Omental fat pad (tissue), 4 donors: ENCODE measurements at places on chromosomes 5 and 9.

- DNase-seq, result no peak
These were observed 178.9 kb downstream of the SH3GL2 start for GRCh38 chr9:17757816-17758215.

DNA sequence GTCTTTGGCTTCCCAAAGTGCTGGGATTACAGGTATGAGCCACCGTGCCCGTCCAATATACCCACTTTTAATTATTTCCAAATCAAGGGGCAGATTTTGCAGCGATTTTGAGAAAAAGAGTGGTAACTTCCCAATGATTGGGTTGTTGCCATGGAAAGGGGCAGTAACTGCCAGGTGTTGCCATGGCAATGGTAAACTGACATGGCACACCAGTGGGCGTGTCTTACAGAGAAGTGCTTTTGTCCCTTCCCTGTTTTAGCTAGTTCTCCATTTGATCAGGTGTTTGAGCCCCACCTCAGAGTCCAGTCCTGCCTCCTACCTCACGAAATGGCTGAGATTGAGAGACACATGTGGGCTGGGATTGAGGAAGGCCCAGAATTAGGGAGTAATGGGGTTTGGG lies 86.3 kb upstream of the IER5L start:
- no peak for DNase-seq

- no peak for DNase-seq
These were observed 25.3 kb upstream of the ANXA2R start for GRCh38 chr5:43065387-43065947.

DNA sequence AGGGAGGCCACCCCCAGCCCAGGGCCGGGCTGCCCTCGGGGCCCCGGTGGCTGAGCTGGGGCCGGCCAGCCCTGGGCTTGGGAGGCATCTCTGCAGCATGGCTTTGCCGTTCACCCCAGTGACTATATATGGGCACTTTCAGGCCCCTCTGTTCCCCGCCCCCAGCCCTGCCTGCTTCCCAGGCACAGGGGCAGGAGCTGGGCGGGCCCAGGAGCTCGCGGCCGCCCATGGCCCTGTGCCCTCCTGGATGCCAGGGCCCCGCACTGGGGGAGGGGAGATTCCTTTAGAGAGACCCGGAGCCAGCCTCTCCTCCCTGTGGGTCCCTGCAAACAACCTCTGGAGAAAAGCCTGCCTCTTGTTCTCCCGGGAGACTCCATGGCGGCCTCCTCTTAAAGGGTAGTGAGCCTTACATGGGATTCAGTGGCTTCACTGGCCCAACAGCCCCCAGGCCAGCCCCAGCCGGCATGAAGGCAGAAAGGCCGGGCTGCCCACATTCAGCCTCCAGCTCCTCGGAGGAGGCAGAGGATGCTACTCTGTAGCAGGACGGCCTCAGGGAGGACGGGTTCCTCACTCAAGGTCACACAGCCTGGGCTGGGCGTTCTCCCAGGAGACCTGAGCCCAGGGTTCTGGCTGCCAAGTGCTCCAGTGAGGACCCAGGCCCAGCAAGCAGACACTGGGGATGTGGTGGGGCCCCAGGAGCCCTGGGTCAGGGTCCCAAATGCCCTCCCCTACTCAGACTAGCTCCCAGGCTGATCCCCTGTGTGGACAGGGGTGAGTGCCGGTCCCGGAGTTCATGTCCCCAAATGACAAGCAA lies 4.1 kb downstream of the NACC2 start:
- DNase-seq, result no peak

- DNase-seq, result no peak
These were observed 39.5 kb downstream of the MFAP3 start for GRCh38 chr5:154078272-154078671.

DNA sequence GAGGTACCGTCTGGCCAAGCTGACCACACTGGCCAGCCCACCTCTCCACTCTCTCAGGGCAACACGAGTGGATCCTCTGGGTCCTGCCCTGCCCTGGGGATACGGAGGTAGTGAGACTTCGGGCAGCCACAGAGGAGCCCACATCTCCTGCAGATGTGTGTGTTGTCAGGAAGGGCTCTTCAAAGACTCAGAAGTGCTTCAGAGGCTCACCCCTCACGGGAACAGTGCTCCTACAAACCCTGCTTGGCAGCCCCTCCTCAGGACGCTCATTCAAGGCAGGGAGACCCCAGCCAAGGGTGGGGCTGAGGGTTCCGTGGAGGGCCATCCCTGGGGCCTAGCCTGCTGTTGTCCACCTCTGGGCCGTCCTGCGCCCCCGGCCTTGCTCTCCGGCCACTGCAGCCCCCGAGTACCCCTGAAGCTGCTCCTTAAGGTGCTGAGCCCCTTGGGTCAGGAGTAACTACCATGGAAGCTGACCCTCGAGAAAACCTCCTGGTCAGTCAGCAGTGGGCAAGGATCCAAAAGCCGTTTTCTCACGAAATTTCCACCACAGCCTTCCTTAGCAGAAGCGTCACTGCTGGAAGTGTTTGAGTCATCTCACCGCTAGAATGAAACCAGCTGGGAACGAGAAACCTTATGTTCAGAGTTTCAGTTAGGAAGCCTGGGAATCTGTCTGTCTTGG lies 23.2 kb upstream of the LRRC14B start:
- DNase-seq, result no peak

- no peak for DNase-seq
These were observed 44.5 kb downstream of the CAMSAP1 start for GRCh38 chr9:135862809-135863208.

DNA sequence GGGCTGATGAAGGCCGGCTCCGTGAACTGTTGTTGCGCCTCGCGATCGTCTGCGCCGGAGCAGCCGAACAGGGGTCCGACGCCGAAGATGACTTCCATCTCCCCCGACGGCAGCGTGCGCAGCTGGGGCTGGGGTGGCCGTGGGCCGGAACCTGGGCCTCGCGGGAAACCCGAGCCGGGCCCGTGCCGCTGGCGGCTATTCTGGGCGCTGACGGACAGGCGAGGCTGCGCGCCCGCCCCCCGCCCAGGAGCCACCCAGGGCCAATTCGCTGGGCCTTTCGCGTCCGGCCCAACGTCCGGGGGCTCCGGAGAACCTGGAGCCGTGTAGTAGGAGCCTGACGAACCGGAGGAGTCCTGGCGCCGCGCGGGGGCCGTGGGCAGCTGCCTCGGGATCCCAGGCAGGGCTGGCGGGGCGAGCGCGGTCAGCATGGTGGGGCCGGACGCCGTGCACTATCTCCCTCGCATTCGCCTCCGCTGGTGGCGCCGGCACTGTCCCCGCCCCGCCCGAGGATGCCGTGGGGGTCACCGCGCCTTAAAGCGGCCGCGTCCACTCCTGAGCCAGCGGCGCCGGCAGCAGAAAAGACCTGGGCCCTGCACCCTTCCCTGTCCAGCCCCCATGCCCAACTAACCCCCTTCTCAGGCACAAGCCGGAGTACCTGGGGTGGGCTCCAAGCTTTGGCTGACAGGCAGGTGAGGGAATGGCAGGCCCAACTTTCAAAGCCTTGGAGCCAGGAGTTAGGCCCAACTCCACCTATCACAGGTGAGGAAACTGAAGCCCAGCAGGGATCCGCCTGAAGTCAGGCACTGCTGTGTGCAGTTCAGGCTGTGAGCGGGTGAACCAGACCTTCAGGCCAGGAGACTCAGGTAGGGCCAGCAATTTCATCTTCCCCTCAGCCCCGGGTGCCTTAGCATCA lies at the start of gene PROB1:
PROB1 (minus strand) TSS at position 451 of the 913 bp plus-strand sequence; CDS start at position 428, 23 bp downstream.
- DNase-seq, result no peak

GRCh38 chr5:172694541-172694940 lies 53.5 kb downstream of the NEURL1B start:
- no peak for DNase-seq

GRCh38 chr5:56406838-56407237 lies 173.7 kb upstream of the ANKRD55 start:
- no peak for DNase-seq

DNA sequence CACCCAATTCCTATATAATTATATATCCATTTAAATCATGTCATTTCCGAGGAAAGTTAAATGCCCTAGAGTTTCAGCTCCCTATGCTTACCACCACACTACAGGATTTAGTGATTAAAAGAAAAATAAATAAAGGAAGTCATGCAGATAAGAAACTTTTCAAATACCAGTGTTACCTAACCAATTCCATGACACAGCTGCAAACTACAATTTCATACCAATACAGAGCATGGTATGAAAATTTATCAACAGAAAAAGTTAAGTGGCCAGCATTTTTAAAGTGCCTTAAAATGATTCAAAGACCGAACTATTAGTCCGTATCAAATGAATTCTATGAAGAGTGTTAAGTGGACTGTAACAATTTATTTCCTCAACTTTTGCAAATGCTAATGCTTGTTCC lies 35.9 kb downstream of the CEP120 start:
- DNase-seq, result no peak

GRCh38 chr5:39518516-39518915 lies 93.7 kb upstream of the DAB2 start:
- no peak for DNase-seq

DNA sequence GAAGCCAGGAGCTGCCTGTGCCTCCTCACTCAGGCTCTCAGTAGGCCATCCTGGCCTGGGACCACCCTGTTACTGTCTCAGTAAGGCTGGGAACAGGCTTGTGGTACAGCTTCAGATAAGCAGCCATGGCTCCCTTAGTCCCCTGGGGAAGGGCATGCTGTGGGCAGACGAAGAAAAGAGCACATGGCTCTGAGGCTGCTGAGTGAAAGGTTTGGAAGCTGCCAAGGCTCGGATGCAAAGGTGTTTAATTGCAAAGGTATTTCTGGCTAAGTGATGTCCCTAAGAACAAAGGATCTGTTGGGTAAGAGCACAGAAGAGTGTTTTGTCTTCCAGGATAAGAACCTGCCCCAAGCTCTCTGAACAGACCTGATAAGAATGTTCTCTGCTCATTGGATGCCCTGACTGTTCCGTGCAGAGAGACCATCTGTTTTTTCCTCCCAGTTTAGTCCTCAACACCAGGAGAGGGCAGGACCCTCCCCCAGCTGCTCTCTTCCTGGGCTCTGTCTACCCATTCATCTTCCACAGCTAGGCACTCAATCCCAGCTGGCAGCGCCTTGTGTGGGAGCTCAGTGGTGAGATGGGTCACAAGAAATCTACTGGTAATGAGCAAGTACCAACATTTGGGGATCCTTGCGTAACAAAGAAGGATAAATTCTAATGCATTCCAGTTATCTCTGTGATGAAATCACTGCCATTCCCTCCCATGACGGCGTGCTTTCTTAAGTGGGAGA lies 17.7 kb downstream of the ANGPTL2 start:
- DNase-seq, result no peak
